ENCODE measurements at places on chromosomes 5 and 9. TPM values are rescaled to one million over a fixed set of nuclear protein-coding genes. Genes with fewer than 3 reads are reported as not detected.

Gene SLC1A3
- total RNA-seq = 31.7 TPM

Gene IFNA21
- total RNA-seq = not detected

Gene WDR38
- total RNA-seq = not detected

Gene RALGPS1
- total RNA-seq = 16.2 TPM

Gene NEUROG1
- total RNA-seq = not detected

Gene KCNV2
- not detected for total RNA-seq

Gene S1PR3
- 6.9 TPM for total RNA-seq

Gene TNC
- 166 TPM for total RNA-seq

Gene LCP2
- total RNA-seq = 110 TPM

Gene NEURL1B
- total RNA-seq = 11.8 TPM

Gene AQP7
- 8.3 TPM for total RNA-seq

Gene COX7C
- total RNA-seq = 399 TPM

Gene PDE6A
- not detected for total RNA-seq

Gene TAF11L4
- not detected for total RNA-seq

Gene SLC6A7
- not detected for total RNA-seq

Gene PCDHB4
- 1.9 TPM for total RNA-seq

Gene SPARC
- 1,647 TPM for total RNA-seq

Gene PLEKHG4B
- total RNA-seq = 1.2 TPM

Gene ARHGEF37
- total RNA-seq = 7.3 TPM

Gene PLAC8L1
- total RNA-seq = not detected

Gene NMUR2
- 0.81 TPM for total RNA-seq

Gene HTR1A
- total RNA-seq = not detected

Gene TLR4
- 24.8 TPM for total RNA-seq

Gene FAM221B
- total RNA-seq = not detected

Gene BARHL1
- not detected for total RNA-seq

Gene PFN3
- not detected for total RNA-seq

Gene RLN2
- 0.55 TPM for total RNA-seq

Gene ANKRD20A1
- total RNA-seq = 1.0 TPM

Gene ORM2
- 3.4 TPM for total RNA-seq

Gene PAXX
- total RNA-seq = 34.2 TPM

Gene BHMT2
- total RNA-seq = 4.8 TPM

Gene PHF2
- total RNA-seq = 29.1 TPM

Gene NME5
- 7.0 TPM for total RNA-seq

Gene TPPP
- 14.4 TPM for total RNA-seq

Gene SHLD3
- total RNA-seq = 3.1 TPM

Gene RAPGEF6
- total RNA-seq = 23.7 TPM

Gene TXNDC8
- not detected for total RNA-seq

Gene SLC31A2
- 39.3 TPM for total RNA-seq

Gene PCDHGA3
- total RNA-seq = 1.8 TPM

Gene IRGM
- not detected for total RNA-seq

Gene LAMC3
- total RNA-seq = 23.4 TPM

Gene SPINK7
- total RNA-seq = not detected

Gene NUTM2F
- not detected for total RNA-seq

Gene SOWAHA
- not detected for total RNA-seq

Gene FBLL1
- total RNA-seq = not detected

Gene RPL37
- total RNA-seq = 941 TPM

Gene GFRA3
- total RNA-seq = 1.9 TPM

Gene CHMP5
- total RNA-seq = 79.3 TPM

Gene STOML2
- 62.3 TPM for total RNA-seq

Gene TRIO
- total RNA-seq = 122 TPM

Gene LHX6
- 4.8 TPM for total RNA-seq

Gene ZCCHC9
- total RNA-seq = 22.3 TPM

Data from left lung (tissue), 14 donors.